AG09309 (cell line): ENCODE measurements at places on chromosomes 12 and 14.

DNA sequence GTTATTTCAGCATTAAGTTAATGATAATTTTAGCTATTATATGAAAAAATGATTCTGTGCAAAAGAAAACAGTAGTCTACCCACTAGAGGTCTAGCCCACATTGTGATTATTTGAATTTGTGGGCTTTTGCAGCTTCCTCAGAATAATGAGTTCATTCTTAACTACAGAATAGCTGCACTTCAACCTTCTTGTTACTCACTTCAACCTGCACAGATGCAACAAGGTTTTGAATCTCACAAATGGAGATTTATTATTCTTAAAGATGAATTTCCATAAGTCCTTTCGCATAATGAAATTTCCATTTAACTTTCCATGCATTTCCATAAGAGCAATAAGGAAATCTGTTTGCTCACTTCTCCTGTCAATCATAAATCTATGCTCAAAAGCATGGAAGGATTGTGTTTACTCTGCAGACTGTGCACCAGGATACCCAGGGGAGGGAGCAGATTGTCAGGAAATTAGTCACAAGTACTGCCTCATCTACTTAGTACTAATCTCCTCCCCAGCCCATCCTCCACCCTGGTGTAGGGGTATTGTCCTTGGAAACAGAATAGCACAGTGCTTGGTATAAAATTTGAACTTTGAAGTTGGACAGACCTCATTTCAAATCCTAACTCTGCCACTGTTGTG lies 24.1 kb downstream of the PTGER2 start:
- no peak for DNase-seq

DNA sequence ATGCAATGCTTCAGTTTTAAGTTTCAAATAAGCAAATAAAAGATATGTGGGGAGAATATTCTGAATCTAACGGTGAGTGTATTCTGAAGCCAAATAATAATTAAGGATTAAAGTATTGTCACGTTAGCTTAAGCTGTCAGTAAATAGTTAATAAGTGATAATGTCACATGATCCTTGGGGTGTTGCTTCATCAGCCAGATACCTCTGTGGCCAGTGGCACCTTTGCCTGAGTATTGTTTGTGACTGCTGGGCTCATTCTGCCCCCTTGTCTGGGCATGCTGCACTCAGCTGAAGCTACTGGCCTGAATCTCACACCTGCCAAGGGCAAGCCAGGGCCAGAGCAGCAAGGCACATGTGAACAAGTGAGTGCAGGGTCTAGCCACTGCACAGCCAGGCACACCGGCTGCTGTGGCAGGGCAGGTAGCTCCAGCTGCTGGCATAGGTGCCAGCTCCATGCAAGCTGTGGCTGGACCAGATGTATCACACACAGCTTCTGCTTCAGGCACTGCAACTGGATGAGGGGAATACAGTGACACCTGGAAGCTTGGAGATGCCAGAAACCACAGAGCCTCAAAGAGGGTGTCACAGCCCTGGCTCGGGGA lies 739.7 kb downstream of the SLC6A15 start:
- DNase-seq = no peak

DNA sequence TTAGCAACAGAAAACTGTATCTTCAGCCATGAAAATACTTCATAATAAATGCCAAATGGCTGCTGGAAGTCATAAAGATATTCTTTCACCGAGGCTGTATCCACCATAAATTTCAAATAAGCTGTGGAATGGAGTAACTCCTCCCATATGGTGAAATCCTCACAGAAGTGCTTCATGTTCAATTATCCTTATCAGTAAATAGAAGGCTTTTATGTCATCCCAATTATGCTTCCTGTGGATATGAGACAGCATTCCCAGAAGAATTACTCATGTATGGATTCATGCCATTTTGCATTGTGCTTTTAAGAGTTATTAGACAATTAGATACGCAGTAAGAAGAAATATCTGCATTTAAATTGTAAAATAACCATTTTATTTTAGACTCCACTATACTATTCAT lies 99.0 kb downstream of the RTN1 start:
- peak; percentile 8 for DNase-seq

GRCh38 chr14:49774106-49774505 lies 6.2 kb downstream of the KLHDC2 start:
- no peak for DNase-seq

DNA sequence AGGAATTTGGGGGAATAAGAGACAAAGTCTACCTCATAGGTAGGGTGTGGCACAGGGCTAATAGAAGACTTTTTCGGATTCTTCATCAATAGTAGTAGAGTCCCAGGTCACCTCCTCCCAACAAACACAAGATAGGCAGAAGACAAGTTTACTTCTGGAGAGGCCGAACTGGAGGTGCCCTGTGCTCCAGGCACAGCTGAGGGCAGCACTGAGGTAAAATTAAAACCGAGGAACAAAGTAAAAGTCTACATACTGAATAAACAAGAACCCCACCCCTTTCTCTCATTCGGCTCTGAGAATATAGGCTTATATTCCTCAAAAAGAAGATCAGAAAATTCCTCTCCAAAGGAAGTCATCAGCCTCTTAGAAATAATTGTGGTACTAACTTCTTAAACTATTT lies 161.5 kb downstream of the SEC23A start:
- no peak for DNase-seq

DNA sequence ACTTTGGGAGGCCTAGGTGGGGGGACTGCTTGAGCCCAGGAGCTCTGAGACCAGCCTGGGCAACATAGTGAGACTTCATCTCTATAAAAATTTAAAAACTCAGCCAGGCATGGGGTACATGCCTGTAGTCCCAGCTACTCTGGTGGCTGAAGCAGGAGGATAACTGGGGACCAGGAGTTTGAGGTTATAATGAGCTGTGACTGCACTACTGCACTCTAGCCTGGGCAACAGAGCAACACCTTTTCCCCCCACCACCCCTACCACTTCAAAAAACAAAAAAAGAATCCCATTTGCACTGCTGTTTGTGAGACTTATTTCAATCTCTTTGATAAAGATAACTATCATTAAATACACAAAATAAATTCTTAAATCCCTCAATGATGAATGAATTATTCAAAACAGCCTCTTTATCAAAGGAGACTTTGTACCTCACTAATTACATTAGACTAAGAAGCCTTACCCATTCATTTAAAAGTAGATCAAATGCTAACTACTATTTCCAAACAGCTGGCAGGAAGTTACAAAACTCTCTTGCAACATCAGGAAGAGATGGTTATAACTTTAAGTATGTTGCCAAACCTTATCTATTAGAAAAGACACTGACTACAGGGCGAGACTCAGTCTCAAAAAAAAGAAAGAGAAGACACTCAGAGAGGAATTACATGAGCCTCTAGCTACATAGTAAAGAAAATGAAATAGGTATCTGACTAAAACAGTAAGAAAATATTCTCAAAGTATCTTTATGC lies 14.7 kb downstream of the BLTP3B start:
- peak; percentile 61 for DNase-seq

- no peak for DNase-seq
Observed at GRCh38 chr14:24224618-24225071, 7.5 kb downstream of the NEDD8 start.

DNA sequence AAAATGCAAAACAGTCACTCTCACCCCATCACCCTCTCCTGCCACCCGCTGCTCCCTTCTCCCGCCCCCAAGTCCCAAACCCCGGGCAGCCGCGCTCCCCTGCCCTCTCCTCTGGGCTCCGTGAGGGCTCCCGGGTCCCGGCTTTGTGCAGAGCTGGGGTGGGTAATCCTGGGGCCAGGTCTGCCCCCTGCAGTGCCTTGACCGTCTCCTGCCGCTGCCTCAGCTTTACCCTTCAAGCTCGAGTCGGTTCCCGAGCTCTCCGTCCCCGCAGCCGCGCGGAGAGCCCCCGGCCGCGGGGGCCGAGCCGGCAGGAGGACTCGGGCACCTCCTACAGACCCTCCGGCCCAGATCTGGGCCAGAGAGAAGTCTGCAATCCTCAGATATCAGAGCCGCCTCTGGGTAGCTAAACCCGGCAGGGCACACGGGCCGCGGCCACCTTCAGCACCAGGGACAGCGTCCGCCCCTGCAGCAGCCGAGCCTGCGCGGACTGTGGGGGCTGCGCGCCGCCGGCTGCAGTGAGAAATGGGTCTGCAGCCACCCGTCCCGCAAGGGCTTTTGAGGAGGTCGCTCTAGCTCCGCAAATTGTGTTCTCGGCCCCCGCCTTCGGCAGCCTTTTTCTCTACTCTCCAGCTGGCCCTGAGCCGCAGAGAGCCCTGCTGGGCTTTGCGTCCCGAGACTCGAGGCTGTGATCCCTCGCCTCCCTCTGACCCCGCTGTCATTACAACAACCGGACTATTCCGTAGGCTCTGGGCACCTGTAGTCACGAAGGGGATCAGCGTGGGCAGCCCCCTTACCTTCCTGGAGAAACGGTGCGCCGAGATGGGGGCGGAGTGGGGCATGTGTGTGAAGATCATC lies 1.2 kb downstream of the PRMT8 start:
- peak; percentile 1 for DNase-seq

GRCh38 chr12:70154960-70155589 lies 88.2 kb upstream of the CNOT2 start:
- no peak for DNase-seq

DNA sequence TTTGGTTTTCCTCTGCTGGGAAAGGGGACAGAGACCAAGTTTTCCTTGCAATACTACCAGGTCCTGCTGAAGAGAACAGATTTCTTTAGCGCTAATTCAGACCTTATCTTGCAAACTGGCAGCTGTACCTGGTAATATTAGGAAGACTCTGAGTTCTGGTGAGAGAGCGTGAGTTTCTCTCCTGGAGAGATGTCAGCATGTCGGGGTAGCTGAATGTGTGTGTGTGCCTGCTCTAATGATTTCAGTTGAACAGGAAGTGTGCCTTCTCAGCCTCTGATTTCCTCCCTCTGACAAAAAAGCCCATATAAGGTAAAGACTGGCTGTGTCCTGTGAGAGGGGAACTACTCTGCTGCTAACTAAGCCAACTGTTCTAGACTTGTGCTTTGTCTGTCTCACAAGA lies 10.3 kb upstream of the ERP27 start:
- peak; percentile 24 for DNase-seq
